ENCODE measurements at places on chromosomes 6 and 20.
A peak's percentile ranks its signal among the peaks of the same experiment; 100 is the strongest.

- DNase-seq = no peak
Measured at GRCh38 chr20:3237958-3238615, 903 bp downstream of the SLC4A11 start.

GRCh38 chr6:16331384-16332174 is 93.2 kb downstream of the GMPR start:
- peak; percentile 71 for DNase-seq

- DNase-seq = no peak
Measured at GRCh38 chr20:14232650-14233049, 104.8 kb downstream of the FLRT3 start.

GRCh38 chr6:131059486-131059885 is 3.6 kb downstream of the EPB41L2 start:
- no peak for DNase-seq

DNA sequence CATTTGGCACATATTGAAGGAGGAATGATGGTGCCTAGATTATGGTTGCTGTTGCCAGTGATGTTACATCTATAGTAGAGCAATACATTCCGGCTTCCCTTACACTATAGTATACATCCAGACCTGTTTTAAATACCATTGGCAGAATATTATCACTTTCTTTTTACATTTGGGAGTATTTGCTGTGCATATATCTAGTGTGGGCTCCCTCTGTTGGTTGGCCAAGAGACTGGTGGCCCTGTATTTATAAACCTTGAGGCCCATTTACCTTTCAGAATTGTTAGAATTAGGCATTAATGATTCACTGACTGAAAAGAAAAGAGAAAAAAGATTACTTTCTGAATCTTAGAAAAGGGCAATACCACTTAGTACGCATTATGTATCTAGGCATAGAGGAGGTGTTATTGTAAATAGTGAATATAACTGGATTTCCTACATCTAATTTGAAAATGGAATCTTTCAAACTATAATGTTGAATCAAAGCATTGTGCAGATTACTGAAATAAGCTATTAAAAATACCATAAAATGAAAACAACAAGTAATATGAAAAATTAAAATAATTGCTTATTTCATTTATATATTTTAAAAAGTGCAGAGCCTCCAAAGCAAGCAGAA is 628.8 kb upstream of the MAN1A1 start:
- DNase-seq = no peak

DNA sequence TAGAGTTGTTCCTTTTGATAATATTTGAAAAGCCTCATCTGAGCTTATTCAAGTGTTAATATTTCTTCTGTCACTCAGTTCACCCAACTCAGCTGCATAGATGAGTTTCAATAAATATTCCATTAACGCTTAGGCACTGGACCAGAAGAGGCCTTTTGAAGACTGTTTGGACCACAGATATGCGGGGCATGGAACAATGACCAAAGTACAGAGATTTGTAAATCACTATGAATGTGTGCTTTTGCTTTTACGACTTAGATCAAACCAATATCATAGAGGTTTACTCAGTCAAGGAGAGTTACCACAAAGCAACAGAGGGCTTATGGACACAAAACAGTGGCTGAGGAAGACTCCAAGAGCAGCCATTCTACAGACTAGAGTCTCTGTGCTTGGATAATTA is 99.9 kb downstream of the RTN4IP1 start:
- no peak for DNase-seq

GRCh38 chr20:54038961-54039360 is 31.4 kb downstream of the BCAS1 start:
- DNase-seq = no peak

DNA sequence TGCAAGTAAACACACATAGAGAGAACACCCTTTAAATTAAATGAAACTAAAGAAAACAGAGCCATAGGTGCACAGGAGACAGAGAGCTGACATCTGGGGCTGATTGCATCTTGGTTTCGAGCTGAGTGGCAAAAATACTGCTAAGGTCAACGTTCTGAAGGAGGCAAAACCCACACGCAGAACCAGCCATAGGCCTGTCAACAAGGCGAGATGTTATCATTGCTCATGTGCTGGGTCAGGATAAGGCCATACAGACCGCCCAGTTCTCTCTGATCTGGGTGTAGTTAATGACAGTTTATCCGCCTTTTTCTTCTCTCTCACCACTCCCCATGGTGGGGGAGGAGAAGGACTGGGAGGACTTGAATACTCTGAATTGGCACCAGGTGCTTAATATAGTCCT is 4.5 kb upstream of the FAM110A start:
- no peak for DNase-seq

DNA sequence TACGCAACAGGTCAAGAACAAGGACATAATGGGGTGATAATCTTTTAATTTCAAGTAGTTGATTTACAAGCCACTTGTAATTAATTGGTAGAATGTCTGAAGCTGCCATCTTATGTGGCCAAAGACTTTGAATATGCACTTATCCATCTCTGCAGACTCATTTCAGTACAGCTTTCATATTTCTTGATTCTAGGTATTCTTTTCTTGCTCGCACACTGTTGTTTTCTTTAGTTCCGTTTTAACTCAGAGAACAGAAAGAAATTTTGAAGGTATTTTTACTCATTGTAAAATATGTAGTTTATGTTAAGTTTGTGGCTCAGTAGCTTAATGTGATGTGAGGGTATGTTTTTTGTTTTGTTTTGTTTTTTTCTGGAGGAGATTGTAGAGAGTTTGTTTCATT is 73.9 kb downstream of the UBR2 start:
- DNase-seq = no peak

GRCh38 chr6:10696655-10697054 is 1.9 kb downstream of the PAK1IP1 start:
- no peak for DNase-seq

GRCh38 chr6:12715437-12715836 is 1.1 kb upstream of the PHACTR1 start:
- no peak for DNase-seq

DNA sequence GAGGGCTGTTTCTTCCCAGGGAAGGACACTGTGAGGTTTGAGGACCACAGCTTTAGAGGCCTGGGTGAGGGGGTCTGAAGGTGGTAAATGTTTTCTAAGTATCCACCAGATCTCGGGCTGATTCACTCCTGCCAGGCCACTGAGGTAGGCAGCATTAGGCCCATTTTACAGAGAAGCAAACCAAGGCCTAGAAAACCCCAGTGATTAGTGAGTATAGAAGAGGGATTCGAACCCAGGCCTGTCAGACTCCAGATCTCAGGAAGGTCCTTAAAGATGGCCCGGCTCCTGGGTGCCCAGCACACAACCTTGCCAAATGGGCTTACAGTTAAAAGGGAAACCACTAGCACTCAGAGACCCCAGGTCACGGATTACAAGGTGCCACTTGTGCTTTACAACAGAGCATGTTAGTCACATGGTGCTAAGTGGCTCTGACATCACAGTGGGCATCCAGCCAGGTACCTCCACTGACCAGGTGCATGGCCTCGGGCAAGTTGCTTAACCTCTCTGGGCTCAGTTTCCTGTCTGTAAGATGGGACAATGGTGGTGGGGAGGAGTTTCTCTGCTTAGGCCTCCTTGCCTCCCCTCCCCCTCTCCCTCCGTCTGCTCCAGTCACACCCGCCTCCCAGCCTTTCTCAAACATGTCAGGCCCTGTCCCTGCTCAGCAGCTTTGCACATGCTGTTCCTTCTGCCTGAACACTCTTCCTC is 18.8 kb upstream of the SIRPA start:
- DNase-seq = no peak

DNA sequence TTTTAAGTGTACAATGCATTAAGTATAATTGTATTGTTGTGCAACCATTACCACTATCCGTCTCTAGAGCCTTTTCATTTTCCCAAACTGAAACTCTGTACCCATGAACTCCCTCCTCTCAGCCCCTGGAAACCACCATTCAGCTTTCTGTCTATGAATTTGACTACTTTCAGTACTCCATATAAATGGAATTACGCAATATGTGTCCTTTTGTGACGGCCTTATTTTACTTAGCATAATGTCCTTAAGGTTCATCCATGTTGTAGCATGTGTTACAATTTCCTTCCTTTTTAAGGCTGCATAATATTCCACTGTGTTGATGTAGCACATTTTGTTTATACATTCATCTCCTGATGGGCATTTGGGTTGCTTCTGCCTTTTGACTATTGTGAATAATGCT is 143.6 kb upstream of the KCNG1 start:
- DNase-seq = no peak

GRCh38 chr6:63098789-63099188 is 112.5 kb upstream of the FKBP1C start:
- DNase-seq = no peak

DNA sequence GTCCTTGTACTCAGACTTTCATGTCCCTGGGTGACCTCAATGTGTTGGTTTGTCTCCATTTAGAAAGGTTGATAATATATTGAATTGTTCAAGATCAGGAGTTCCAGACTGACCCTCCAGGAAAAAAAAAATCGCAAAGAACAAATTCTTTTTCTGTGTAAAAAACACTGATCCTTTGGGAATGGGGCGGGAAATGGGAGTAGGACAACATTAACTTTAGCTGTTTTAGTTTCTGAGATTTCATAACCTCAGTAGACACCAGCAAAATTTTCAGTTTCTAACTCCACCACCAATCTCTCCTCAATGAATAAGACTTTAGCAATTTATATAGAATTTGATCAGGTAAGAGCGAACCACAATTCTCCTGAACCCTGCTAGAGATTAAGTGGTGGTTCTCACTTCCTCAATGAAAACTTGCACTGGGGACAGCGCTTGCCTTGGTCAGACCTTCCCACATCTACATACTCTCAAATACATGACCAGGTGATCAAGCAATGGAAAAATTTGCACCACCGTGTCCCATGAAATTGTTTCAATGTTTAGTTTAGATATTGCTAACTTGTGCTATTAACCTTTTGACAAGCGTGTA is 231.2 kb upstream of the PLN start:
- no peak for DNase-seq

- DNase-seq = no peak
Measured at GRCh38 chr6:61887423-61887822, 398.6 kb downstream of the KHDRBS2 start.

GRCh38 chr6:112269114-112269513 is 14.7 kb upstream of the LAMA4 start:
- no peak for DNase-seq

GRCh38 chr6:43951063-43951755 is 176.0 kb downstream of the MRPL14 start:
- peak; percentile 51 for DNase-seq

- DNase-seq = no peak
Measured at GRCh38 chr20:44198872-44199271, 11.7 kb downstream of the OSER1 start.

GRCh38 chr6:121356575-121356974 is 22.3 kb upstream of the TBC1D32 start:
- DNase-seq = no peak
